ENCODE measurements at places on chromosomes 1 and 21. TPM values are rescaled to one million over a fixed set of nuclear protein-coding genes. Genes with fewer than 3 reads are reported as not detected.
A peak's percentile ranks its signal among the peaks of the same experiment; 100 is the strongest.

GRCh38 chr1:151817353-151817730 lies 12.1 kb upstream of the LINGO4 start:
- H3K36me3 ChIP-seq: no peaks in the 10 kb centered on the region
- H3K27me3 ChIP-seq: peaks cover 7% of the 10 kb centered on the region
- DNase-seq: no peak
- H3K4me1 ChIP-seq: no peaks in the 10 kb centered on the region
- H3K4me3 ChIP-seq: no peak overlapping the region

DNA sequence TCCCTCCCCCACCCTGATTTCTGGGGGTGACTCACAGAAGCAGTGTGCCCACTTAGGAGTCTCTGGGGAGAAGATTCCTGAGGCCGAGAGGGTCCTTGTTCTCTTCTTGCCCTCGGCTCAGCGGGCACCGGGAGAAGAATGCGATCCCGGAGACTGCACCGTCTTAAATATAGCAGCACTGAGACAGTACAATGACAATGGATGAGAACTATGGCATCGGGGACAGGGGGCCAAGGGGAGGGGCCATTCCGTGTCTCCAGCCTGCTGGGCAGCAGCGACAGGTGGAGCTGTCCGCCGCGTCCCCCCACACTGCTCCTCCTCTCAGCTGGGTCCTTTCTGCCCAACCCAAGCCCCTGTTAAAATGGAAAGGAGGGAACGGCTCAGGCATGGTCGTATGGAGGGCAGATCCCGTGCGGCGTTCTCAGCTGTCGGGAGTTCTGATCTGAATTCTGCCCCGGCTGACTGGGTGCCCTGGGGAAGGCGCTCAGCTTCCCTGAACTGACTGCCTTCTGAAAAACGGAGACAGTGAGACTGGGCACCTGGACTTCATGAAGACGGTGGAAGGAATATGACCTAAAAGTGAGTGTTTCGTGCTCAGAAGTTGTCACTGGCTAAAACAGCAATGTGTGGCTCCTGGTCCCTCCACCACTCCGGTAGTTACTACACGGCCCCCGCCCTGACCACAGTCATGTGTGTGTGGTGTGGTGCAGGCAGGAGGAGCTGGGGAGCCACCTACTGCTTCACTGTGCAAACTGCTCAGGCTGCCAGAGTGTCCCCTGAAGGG lies at the start of gene MYOM3:
Gene MYOM3, minus strand, starts transcription at position 140 of the 784 bp plus-strand sequence. CDS start 3,499 bp downstream, outside the sequence.
- peaks cover 30% of the 10 kb centered on the region for H3K4me1 ChIP-seq
- H3K4me3 ChIP-seq: no peak within 1 kb of the TSS
- H3K27ac ChIP-seq: no peak within 1 kb of the TSS

DNA sequence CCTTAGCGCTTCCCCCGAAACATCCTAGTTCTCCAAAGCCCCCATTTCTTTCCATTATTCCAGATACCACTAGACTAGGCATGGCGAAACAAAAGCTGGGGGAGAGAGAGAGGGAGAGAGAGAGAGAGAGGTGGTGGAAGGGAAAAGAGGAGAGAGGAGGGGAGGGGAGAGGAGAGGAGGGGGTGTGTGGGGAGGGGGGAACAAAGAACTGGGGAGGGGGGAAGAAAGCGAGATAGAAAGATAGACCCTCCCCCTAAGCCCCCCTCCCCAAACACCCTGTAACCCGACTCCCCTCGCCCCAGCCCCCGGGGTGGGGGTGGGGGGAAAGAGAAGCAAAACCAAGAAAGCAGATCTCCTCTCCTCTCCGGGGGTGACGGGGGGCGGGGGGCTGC lies 352 bp downstream of the MEX3A start:
- DNase-seq: no peak
- no peaks in the 10 kb centered on the region for H3K27me3 ChIP-seq
- H3K4me3 ChIP-seq: peak overlapping the region; percentile 93
- H3K36me3 ChIP-seq: peaks cover 5% of the 10 kb centered on the region
- H3K27ac ChIP-seq: peak overlapping the region; percentile 85

GRCh38 chr1:3494321-3495308 lies 40.1 kb downstream of the ARHGEF16 start:
- no peaks in the 10 kb centered on the region for H3K27me3 ChIP-seq
- H3K27ac ChIP-seq: no peak overlapping the region
- peaks cover 10% of the 10 kb centered on the region for H3K4me1 ChIP-seq
- peaks cover 5% of the 10 kb centered on the region for H3K36me3 ChIP-seq
- DNase-seq: no peak

Gene RGS13
- total RNA-seq: not detected

Gene RIPPLY3
- total RNA-seq: 0.21 TPM

- no peaks in the 10 kb centered on the region for H3K27me3 ChIP-seq
- H3K36me3 ChIP-seq: peaks cover 4% of the 10 kb centered on the region
- H3K27ac ChIP-seq: peak overlapping the region; percentile 97
- H3K4me1 ChIP-seq: peaks cover 50% of the 10 kb centered on the region
- peak overlapping the region; percentile 78 for H3K4me3 ChIP-seq
- DNase-seq: peak; percentile 95
Measured at GRCh38 chr1:23554481-23555269, 4.6 kb downstream of the ID3 start.

Gene KIAA0319L
- total RNA-seq: 44.9 TPM

Gene LCE1E
- total RNA-seq: not detected

DNA sequence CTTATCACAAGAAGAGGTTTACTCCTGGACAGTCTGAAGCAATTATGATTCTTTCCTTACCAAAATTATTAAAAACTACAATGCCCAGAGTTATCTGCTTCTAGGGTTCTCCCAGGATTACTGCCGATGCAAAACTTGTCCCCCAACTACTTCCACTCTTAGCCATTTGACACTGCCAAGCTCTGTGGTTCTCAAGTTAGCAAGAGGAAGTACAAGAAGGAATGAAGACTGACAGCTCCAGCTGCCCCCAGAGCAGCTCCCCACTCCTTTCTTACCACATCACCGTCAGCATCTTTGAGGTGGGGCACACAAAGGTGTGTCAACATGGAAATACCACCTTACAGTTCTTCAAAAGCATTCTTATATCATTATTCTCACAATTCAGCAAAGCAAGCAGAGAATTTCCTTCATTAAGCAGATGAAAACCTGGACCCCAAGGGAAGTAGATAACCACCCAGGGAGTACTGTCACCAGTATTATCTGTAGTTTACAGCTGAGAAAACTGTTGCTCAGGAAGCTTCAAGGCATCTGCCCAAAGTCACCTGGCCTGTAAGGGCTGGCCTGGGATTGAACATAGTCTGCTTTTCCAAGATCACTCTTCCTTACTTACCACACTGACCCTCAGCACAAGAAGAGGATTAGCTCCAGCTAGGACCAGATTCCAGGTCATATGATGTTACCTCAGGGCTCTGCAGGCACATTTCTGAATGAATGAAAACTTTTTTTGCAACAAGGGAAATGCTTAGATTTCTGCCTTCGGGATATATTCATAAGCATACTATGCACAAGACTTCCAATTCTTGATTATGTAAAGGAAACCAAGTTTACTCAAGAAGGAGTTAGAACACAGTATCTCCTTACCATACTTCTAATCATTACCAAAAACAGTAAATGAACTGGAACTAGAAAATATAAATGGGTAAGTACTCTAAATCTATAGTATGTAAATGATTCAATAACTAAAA lies 9.3 kb downstream of the PSMG1 start:
- H3K27ac ChIP-seq: no peak overlapping the region
- peaks cover 9% of the 10 kb centered on the region for H3K4me1 ChIP-seq
- H3K36me3 ChIP-seq: peaks cover 48% of the 10 kb centered on the region
- no peaks in the 10 kb centered on the region for H3K27me3 ChIP-seq
- DNase-seq: no peak

GRCh38 chr1:119475866-119476439 lies 31.1 kb upstream of the HSD3B1 start:
- no peak overlapping the region for H3K4me3 ChIP-seq
- H3K36me3 ChIP-seq: no peaks in the 10 kb centered on the region
- H3K27me3 ChIP-seq: peaks cover 18% of the 10 kb centered on the region
- peaks cover 3% of the 10 kb centered on the region for H3K4me1 ChIP-seq
- DNase-seq: no peak

DNA sequence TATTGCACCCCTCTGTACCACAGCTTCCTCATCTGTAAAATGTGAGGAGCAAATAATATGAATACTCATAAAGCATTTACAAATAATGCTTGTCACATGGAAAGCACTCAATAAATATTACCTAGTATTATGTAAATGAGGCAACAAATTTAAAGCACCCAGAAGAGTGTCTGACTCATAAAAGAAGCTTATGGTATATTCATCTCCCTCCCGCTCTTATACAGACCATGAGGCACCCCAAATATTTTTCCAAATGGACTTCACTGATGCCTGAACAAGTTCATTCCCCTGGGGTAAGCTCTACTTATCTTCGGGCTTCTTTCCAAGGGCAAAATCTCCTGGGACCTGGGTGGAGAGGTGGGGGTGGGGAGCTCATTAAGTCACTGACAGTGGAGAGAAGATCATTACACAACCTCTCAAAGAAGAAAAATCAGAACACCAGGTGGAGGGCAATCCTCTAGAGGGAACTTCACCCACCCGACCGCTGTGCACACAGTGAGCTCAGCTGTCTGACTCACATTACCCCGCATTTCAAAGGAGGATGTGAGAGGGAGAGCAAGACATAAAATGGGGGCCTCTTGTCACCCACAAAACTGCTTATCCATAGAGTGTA lies 166.2 kb downstream of the ASTN1 start:
- no peak for DNase-seq
- no peaks in the 10 kb centered on the region for H3K27me3 ChIP-seq
- no peaks in the 10 kb centered on the region for H3K36me3 ChIP-seq
- no peaks in the 10 kb centered on the region for H3K4me1 ChIP-seq
- H3K27ac ChIP-seq: no peak overlapping the region

- no peak overlapping the region for H3K27ac ChIP-seq
- H3K4me1 ChIP-seq: peaks cover 5% of the 10 kb centered on the region
- H3K27me3 ChIP-seq: no peaks in the 10 kb centered on the region
- no peaks in the 10 kb centered on the region for H3K36me3 ChIP-seq
- H3K4me3 ChIP-seq: no peak overlapping the region
Measured at GRCh38 chr1:195663549-195664280, 944.5 kb downstream of the KCNT2 start.

Gene ADORA3
- total RNA-seq: not detected

Measured in osteocyte (in vitro differentiated cells).